Anterior cingulate cortex (tissue), 58 donors: ENCODE measurements at places on chromosomes 12 and 14.

DNA sequence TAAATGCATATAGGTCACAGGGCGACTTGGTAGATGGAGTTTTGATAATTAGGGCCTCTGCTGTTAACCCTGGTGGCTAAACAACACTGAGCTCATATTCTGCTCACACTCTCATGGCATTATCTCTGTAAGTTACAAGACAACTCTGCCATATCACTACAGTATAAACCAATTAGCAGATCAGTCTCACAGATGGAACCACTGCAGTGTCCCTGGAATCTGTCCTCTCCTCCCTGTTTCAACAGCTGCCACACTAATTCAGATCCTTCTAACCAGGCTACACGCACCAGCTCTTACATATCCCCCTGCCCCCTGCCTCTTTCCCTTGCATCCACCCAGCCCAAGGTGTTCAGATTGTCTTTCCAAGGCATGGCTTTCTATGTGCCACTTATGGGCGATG, 161.0 kb upstream of the RMST start:
- DNase-seq = no peak

DNA sequence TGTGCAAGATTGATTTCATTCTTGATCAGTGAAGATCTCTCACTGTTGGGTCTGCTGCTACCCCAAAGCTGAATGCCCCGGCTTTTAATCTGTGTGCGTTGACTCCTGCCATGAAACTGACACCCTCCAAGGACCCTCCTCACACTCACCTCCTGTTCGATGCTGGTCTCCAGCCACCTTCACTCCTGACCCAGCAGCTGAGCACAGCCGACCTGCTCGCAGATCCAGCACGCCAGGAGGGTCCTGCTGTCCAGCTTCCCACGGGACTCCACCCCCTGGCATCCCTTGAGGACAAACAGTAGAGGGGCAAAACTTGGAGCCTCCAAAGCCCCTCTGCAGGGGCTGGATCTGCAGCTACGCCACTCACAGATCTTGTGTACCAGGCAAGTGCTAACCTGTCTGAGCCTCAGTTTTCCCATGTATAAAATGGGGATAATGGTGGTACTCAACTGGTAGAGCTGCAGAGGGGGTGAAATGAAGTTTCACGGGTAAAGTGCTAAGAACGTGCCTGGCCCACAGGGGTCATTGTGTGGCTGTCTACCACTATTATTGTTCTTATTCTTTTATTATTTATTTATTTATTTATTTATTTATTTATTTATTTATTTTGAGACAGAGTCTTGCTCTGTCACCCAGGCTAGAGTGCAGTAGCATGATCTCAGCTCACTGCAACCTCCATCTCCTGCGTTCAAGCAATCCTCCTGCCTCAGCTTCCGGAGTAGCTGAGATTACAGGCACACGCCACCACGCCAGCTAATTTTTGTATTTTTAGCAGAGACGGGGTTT, 178.0 kb downstream of the PHETA1 start:
- no peak for DNase-seq

DNA sequence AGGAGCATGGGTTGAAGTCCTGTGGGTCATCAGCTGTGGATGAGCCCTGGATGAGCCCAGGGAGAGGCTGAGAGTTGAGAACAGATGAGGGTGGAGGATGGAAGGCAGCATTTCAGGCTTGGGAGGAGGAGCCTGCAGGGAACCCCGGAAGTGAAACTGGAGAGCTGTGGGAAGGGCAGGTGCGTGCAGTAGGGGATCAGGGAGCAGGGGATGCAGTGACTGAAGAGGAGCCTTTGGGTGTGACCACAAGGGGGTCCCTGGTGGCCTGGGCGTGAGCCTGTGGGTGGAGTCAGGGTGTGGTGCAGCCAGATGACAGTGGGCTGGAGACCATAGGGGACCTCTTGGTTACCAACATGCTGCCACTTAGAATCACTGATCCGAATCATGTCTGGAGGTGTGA, 115.5 kb downstream of the PAPOLA start:
- DNase-seq = no peak

DNA sequence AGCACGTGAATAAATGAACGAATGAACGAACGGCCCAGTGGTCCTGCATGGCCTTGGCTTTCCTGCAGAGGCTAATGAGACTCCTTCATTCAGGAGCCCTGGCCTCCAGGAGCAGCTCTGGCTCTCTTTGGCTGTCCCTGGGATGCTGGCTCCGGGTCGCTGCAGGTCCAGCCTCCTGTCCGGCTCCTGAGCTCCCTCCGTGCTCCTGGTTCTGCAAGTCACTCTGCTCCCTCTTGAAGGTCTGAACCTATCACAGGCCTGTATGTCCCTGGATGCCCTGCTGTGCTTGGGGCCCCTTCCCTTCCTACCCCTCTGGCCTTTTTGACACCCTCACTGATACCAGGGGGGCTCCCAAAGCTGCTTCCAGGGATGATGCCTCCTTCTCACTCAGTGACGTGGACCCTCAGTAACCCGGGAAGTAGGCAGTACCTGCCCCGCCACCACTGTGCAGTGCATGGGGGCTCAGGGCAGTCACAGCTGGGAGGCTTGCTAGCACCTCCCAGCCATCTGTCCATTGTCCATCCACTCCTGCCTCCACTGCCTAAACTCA, 133.7 kb upstream of the C14orf180 start:
- DNase-seq = no peak

DNA sequence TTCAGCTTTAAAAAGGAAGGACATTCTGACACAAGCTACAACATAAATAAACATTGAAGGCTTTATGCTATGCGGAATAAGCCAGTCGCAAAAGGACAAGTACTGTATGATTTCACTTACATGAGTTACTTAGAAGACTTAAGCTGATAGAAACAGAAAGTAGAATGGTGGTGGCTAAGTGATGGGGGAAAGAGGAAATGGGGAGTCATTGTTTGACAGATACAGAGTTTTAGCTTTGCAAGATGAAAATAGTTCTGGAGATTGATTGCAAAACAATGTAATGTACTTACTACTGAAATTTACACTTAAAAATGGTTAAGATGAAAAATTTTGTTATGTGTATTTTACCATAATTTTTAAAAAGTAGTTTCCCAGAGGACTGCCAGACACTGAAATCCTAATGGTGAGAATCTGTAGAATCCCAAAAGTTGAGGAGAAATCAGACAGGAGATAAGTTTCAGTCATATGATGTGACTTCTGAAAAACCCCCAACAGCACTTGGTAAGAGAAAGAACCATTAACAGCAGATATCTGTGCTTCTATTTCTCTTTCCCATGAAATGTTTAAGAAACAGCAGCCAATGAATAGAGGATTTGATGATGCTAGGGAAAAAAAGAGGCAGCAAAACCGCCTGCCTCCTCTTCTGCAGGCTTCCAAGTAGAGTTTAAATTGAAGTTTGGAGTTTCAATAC, 16.6 kb upstream of the CLEC2A start:
- no peak for DNase-seq

GRCh38 chr12:39127401-39127800, 222.0 kb upstream of the CPNE8 start:
- DNase-seq = no peak

DNA sequence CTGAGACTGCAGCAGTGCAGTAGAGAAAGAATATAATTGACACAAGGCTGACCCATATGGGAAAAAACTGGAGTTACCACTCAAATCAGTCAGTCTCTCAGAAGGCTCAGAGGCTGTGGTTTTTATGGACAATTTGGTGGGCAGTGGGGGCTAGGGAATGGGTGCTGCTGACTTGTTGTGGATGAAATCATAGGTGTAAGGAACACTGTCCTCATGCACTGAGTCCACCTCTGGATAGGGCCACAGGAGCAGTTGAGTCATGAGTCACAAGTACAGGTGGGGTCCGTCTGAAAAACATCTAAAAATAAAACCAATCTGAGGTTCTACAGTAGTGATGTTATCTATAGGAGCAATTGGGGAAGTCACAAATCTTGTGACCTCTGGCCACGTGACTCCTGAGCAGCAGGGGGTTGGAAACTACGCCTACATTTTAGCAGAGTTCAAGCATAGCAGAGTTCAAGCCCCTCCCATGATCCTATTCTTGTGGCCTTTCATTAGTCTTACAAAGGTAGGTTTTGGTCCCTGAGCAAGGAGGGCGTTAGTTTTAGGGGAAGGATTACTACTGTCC, 18.1 kb upstream of the SGPP1 start:
- no peak for DNase-seq

DNA sequence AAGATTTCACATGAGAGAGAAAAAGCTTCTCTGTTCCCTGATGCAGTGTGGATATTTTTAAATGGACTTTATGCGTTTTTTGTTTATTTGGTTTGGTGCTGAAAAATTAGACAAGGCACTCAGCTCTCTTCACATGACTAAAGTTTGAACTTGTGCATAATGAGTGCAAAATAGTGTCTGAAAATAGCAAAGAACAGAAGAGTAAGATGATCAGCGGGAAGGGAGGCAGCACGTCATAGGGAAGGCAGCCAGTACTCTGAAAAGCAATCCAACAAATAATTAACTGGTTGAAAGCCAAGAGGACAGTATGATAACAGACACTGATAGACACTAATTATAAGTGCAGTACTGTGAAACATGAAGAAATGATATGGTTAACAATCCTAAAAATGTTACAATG, 46.6 kb upstream of the CDKN3 start:
- DNase-seq = no peak

- no peak for DNase-seq
Measured at GRCh38 chr12:101305226-101305779, 25.4 kb downstream of the UTP20 start.

DNA sequence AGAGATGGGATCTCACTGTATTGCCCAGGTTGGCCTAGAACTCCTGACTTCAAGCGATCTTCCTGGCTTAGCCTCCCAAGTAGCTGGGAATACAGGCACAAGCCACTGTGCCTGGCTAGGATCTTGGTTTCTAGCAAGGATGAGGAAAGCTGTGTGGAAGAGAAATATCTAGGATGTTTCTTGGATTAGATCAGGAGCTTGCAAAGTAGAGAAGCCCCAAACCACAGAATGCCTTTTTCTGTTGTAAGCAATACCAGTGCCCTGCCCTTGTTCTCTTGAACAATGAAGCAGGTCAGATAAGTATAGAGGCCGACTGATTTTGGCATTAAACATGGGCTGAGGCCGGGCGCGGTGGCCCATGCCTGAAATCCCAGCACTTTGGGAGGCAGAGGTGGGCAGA, 44.3 kb upstream of the STRN3 start:
- no peak for DNase-seq

DNA sequence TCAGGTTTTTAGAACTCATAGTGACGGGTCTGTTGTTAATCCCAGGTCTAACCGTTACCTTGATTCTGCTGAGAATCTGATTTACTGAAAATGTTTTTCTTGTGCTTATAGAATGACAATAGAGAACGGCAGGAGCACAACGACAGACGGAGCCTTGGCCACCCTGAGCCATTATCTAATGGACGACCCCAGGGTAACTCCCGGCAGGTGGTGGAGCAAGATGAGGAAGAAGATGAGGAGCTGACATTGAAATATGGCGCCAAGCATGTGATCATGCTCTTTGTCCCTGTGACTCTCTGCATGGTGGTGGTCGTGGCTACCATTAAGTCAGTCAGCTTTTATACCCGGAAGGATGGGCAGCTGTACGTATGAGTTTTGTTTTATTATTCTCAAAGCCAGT, 34.4 kb downstream of the PSEN1 start:
- DNase-seq = no peak

GRCh38 chr12:52084491-52085231, 5.2 kb downstream of the SMIM41 start:
- no peak for DNase-seq

GRCh38 chr12:79020106-79020505, 155.5 kb downstream of the SYT1 start:
- no peak for DNase-seq

- no peak for DNase-seq
Measured at GRCh38 chr12:52210186-52210924, 18.5 kb upstream of the KRT80 start.

DNA sequence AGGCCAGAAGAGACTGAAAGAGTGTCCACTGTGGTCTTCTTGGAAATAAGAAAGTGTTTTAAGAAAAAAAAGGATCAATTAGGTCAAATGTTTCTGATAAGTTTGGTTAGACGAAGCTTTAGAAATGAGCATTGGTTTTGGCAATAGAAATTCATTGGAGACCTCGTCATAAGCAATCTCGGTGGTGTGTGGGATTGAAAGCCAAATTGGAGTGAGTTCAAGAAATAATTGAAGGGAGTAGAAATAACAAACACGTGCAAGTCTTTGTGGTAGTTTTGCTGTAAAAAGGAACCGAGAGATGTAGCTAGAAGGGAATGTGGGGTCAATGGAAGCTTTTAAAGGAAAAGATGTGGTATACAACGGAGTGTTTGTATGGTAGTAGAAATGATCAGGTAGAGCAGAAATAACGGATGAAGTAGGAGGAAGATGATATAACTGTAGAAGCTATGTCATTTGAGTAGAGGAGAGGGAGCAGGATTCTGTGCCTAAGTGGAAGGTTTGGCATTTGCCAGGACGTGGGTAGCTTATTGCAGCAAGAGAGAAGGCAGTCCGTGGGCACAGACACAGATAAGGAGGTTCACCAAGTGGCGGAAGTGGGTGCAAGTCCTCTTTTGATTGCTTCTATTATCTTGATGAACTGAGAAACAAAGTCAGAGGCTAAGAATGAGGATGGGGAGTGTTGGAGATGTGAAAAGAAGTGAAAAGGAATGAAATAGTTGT, 146.2 kb downstream of the DACT1 start:
- DNase-seq = no peak

DNA sequence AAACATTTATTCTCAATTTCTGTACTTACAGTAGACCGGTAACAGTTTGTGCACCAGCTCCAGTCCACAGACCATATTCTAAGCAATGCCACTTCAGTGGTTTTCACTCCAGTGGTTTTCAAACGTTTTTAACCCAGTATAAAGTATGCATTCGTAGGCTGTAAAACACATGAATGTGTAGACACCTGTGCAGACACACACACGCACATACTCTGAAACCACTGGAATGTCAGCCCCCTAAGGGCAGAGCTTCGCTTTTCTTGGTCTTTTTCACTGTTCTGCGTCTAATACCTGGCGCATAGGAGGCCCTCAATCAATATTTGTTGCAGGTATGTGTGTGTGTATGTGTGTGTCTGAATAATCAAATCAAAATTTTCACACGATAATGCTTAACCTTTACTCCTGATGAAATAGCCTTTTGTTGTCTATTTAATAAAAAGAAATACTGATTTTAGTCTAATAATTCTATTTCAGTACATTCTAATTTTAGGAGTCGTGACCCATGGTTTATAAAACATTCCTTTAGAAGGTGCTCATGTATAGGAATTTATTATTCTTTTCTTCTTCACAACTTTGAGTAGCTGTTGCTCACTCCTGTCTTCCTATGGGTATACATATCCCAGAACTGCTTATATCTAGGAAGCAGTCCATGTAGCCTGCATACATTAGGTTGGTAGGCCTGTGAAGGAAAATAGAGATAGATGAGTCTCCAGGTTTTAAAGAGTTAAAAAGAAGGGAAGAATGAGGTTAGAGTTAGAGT, 73.6 kb upstream of the REP15 start:
- no peak for DNase-seq
